ENCODE measurements at places on chromosomes 4 and X.

GRCh38 chr4:79476196-79476595 is 68.2 kb upstream of the GK2 start:
- no peak for DNase-seq

GRCh38 chr4:171979461-171979860 is 166.3 kb downstream of the GALNTL6 start:
- DNase-seq, result no peak

DNA sequence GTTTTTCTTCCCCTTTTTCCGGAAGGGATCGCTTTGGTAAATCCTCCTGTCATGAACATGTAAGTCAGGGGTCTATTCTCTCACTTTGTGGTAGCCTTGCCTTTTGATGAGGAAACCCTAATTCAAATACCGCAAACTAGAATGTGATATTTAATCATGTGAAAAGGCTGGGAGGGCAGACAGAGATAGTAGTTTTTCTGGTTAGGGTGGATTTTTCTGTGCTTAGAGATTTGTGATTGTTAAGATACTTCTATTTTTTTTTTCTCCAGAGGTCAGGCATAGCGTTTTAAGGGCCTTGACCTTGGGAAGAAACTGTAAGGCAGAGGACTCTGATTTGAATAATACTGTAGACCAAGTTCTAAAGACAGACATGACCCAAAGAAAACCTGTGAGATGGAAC is 41.8 kb upstream of the PACRGL start:
- DNase-seq, result no peak

DNA sequence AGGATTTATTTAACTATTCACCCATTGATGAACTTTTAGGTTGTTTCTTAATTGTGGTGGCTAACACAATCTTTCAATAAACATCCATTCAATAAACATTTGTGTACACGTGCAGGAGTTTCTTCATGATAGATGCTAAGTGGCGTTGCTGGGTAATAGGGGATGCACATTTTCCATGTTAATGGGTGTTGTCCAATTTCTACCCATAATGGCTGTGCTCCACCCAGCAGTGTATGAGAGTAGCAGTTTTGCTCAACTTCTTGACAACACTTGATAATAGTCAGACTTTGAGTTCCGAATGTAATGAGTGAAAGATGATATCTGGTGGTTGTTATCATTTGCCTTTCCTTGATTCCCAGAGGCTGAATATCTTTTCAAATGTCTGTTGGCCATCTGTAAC is 104.7 kb downstream of the NHSL2 start:
- no peak for DNase-seq

DNA sequence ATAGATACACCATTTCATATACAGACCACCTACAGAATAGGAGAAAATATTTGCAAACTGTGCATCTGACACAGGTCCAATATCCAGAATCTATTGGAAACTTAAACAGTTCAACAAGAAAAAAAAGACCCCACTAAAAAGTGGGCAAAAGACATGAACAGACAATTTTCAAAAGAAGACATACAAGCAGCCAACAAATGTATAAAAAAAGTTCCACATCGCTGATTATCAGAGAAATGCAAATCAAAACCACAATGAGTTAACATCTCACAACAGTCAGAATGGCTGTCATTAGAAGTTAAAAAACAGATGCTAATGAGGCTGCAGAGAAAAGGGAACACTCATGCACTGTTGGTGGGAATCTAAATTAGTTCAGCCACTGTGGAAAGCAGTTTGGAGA is 36.8 kb downstream of the KIAA0232 start:
- no peak for DNase-seq

DNA sequence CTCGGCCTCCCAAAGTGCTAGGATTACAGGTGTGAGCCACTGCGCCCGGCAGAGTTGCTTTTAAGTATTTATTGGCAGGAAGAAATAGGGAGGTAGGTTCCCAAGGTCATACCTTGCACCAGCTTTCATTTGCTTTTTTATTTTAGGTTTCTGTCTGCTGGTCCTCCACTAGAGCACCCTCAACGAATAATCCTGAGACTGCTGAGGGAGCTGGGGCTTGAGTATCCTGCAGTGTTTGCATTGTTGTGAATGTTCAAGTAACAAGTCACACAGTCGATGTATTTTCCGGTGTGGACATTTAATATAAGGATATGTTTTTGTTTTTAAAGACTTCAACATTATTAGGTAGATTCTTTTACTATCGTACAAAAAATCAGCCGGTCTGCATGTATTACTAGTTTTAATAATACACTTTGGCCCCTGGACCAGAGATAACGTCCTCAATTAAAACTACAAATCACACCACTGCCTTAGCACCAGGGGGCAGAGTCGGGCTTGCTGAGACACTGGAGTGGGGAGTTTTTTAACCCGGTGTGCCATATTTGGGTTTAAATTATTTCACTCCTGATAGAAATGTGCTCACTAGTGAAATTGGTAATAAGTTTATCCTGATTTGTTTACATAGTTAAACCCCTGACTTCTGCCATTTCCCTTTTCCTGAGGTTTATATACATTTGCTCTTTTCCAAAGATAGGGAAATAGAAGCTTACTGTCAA is 11.6 kb downstream of the SMIM20 start:
- DNase-seq, result peak; percentile 57

DNA sequence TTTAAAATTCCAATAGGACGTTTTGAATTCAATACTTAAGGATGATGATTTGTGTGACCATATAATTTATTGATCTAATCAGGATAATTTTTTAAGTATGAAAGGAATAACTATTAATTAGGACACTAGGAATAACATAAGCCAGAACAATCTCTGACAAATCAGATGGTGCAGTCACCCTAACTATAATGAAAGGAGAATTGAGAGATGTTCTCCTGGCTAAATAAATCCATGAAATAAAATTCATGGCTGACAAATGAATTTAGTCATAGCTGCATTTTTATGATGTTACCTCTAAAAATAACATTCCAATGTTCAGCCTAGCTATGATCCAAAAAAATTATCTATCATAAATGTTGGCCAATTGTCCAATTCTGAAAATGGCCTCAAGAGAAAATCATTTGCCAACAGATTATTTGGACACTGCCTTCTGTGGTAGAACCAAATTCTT is 190.6 kb upstream of the NEIL3 start:
- DNase-seq, result no peak

GRCh38 chr4:79650794-79651431 is 242.9 kb upstream of the GK2 start:
- no peak for DNase-seq

- DNase-seq, result no peak
Observed at GRCh38 chr4:10172278-10172921, 55.8 kb upstream of the WDR1 start.

DNA sequence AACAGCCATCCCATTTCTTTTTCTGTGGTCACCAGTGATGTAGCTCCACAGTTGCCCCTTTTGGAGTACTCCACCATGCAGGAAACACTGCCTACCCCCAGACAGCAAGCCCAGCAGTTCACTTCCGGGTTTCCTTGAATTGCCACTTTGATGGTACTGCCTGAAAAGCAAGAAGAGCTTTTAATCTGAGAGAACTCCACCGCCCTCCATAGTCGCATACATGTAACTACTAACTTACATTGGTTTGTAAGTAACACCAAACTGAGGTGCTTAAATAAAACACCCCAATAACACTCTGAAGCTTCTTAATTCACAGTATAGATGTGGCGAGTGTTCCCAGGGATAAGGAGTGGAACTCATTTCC is 53.6 kb upstream of the HPSE start:
- DNase-seq, result no peak

DNA sequence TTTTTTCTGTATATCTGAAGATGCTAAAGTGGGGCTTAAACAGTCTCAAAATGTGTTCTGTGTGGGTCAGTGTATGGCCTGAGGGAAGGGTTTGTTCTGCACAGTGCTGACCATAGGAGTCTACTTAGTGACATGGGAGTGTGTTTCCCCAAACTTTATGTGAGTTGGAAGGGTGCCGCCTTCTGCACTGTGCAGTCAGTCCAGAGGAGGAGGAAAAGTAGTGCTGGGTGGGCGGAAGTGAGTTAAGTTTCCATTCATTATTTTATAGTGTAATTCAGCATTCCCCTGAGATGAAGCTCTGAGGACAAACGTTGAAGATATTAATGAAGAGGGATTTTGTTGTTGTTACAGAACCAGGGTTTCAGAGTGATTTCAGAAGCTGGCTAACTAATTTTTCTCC is 2.9 kb downstream of the CHST7 start:
- no peak for DNase-seq

DNA sequence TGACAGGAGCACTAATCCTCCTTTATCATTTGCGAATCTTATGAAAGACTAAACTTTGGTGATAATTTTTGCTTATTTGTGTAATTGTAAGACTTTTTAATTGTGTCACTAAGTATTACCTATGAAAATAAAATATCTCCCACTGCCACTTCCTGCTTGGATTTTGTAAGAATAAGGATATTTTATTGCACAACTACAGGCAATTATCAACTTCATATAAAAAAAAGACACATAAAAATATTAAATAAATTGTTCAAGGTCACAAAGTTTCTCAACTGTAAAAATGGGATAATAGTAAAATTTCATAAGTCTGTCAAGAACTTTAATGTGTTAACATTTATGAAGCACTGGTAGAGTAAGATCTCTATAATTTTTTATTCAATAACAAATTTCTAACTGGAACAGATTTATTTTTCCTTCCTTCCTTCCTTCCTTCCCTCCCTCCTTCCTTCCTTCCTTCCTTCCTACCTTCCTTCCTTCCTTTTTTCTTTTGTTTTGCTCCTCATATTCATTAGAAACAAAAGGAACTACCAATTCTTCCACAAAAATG is 527.6 kb upstream of the FAM47C start:
- no peak for DNase-seq

DNA sequence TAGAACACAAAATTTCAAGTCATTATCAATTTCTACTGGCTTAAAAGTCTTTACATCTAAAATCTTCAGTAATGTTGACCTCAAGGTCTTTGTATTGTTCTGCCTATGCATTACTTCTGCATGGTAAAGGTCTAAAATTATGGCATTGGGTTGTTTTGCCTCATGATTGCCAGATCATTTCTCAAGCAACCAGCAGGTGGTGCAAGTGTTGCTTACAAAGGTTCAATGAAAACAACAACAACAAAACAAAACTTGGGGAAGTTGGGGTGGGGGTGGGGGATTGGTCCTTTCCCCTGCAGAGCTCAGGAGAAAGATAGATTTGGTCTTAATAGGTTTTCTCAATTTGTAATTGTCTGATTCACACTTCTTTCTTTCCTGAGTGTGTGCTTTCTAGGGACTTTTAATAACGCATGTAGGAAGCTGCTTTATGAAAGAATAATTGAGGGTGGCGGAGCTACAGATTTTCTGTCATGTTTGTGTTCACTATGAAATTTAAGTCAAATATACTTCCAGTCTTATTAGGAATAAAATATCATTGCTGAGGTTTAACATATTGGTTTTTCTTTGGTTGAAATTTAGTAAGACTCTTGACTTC is 145.1 kb downstream of the COL4A5 start:
- DNase-seq, result peak; percentile 17

DNA sequence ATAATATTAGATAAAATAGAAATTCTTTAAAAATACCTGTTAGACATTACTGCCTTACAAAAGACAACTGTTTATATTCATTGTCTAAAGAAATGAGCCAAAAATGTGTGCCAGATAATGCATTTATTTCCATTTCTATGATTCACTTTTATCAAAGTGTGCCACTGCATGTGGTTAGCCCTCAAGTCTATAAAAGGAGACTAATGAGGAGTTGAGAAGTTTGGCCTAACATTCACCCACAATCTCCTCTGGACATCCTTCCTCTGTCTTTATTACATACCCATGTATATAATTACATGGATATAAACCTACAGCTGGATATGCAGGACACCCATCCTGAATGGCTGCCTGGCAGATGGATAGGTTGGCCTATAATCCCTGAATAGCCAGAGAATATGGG is 42.6 kb upstream of the PDE5A start:
- no peak for DNase-seq

DNA sequence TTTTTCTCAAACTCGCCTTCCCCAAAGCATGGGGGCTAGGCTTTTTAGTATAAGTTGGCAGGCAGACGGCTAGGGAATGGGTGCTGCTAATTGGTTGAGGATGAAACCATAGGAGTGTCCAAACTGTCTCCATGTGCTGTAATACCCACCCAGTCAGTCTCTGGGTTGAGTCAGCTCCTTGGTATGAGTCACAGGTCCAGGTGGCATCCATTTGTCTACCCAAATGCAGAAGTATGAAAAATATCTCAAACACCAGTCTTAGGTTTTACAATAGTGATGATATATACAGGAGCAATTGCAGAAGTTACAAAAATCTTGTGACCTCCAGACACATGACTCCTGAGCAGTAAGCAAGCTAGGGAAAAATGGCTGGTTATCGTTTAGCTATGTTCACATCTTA is 27.4 kb upstream of the CCSER1 start:
- no peak for DNase-seq

- DNase-seq, result no peak
Observed at GRCh38 chr4:178809921-178810320, 1367.7 kb upstream of the AGA start.

- DNase-seq, result no peak
Observed at GRCh38 chr4:111697176-111697942, 447.9 kb upstream of the FAM241A start.

DNA sequence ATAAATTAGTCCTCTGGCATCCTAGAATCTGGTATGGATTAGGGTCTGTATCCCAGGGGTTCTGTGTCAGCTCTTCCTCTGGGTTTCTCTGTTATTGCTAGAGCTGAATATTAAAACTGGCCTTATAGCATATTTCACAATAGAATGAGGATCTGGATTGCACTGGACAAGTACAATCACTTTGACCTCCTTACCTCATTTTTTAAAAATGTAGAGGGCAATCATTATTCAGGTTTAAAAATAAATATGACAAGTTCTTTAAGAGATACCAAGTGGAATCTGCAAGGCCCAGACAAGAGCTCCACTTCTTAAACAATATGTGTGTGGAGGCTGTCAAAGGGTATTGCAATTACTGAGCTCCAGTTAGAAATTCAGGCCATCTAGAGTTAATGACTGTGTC is 1.4 kb downstream of the PALLD start:
- no peak for DNase-seq

GRCh38 chr4:63851496-63851895 is 557.8 kb downstream of the TECRL start:
- no peak for DNase-seq

GRCh38 chr4:55670695-55671094 is 34.6 kb upstream of the NMU start:
- DNase-seq, result no peak

- DNase-seq, result peak; percentile 7
Observed at GRCh38 chrX:68146054-68146453, 287.2 kb downstream of the OPHN1 start.

- DNase-seq, result no peak
Observed at GRCh38 chr4:89871211-89871610, 23.4 kb upstream of the MMRN1 start.

Data from iPS-NIHi11 (cell line).